Right lobe of liver (tissue), 6 donors: ENCODE measurements at places on chromosomes 5 and 9. TPM values are rescaled to one million over a fixed set of nuclear protein-coding genes. Genes with fewer than 3 reads are reported as not detected.

Gene MEF2C
- total RNA-seq: 6.4 TPM

Gene ZNF346
- total RNA-seq: 6.8 TPM

Gene TXNDC8
- total RNA-seq: not detected

Gene SPINK6
- total RNA-seq: not detected

Gene GRIA1
- total RNA-seq: not detected

Gene LCN6
- total RNA-seq: not detected

Gene NDST1
- 97.5 TPM for total RNA-seq

Gene ROR2
- 0.49 TPM for total RNA-seq

Gene INSL6
- total RNA-seq: not detected

Gene TOMM5
- total RNA-seq: 58.5 TPM

Gene GCNT4
- total RNA-seq: 0.44 TPM
